T1000 (cell line): ENCODE measurements at places on chromosomes 5 and 9.
A peak's percentile ranks its signal among the peaks of the same experiment; 100 is the strongest.

DNA sequence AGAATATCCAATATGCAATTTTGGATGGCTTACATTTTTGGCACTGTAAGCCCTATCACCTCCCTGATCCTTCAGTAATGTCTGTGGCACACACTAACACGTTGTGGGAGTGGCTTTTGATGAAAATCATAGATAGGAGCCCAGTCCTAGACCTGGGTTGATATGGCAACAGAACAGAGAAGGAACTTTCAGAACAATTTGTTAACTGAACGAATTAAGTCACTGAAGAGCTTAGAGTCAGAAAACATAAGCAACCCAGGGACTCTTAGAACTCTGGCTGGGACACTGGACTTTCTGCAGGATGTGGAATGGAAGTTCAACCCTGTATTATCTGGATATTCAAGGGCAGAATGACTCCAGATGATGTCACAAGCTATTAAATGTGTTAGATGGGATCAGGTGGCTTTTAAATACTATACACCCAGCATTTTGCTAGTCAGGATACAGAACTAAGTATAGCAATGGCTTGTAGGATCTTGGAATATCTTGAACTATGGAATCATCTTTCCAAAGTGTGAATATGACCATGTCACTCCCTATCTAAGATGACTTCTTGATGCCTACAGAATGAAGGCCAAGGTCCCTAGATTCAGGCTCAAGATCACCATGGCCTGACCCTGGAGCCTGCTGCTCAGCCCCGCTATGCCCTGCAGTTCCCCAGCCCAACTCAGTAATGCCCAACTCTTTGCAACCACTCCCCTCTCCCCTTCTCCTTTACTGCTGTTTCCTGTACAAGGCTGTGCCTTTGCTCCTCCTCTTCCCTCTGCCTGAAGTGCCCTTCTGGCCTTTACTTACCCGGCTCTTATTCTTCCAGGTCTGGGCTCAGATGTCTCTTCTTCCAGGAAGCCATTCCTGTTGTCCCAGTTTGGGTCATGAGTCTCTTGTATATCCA lies 42.8 kb downstream of the VLDLR start:
- no peak for DNase-seq

GRCh38 chr9:72623156-72623555 lies 101.7 kb downstream of the TMC1 start:
- no peak for DNase-seq

GRCh38 chr9:107213080-107213479 lies 70.0 kb upstream of the RAD23B start:
- no peak for DNase-seq

DNA sequence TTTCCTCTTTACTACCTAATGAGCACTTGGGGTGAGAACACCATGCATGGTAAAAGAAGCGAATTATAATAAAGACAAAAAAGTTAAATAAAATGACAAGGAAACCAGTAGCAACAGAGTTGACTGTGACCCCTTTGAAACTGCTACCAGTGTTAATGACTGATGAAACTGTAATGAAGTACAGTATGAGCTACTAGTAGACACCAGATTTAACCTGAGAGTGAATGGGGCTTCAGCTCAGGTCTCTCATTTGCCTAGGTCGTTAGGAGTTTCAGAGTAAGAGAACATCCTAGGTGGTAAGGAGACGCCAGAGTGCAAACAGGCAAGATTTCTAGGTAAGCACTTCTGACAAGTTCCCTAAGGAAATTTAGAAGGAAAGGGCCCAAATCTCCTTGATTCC lies 346.4 kb downstream of the BNC2 start:
- DNase-seq = no peak

DNA sequence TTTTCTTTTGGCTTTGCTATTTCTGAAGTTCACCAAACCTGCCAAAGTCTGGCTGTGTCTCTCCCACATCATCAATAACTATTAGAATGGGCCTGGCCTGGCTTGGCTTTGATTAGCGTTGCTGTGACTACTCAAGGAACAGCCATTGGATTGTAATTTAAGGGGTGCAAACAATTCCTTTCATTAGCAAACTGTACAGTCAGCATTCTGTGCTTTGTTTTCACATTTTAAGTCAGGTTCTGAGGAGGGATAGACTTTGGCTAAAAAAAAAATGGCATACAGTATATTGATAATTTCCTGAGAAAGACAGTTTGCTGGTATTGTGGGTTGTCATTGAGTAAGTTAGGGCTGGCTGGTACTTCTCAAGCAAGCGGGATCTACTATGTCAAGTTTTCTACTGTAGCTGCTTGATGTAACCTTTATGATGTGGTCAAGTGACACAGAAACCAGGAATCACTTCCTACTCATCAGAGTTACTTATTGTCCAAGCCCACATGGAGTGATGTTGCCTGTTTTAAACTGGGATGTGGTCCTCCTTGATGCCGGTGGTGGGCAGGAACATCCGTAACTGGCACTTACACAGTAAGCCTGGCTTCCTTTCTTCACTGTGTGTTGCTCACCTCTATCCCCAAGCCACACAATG lies 161.4 kb downstream of the CD180 start:
- DNase-seq = no peak

DNA sequence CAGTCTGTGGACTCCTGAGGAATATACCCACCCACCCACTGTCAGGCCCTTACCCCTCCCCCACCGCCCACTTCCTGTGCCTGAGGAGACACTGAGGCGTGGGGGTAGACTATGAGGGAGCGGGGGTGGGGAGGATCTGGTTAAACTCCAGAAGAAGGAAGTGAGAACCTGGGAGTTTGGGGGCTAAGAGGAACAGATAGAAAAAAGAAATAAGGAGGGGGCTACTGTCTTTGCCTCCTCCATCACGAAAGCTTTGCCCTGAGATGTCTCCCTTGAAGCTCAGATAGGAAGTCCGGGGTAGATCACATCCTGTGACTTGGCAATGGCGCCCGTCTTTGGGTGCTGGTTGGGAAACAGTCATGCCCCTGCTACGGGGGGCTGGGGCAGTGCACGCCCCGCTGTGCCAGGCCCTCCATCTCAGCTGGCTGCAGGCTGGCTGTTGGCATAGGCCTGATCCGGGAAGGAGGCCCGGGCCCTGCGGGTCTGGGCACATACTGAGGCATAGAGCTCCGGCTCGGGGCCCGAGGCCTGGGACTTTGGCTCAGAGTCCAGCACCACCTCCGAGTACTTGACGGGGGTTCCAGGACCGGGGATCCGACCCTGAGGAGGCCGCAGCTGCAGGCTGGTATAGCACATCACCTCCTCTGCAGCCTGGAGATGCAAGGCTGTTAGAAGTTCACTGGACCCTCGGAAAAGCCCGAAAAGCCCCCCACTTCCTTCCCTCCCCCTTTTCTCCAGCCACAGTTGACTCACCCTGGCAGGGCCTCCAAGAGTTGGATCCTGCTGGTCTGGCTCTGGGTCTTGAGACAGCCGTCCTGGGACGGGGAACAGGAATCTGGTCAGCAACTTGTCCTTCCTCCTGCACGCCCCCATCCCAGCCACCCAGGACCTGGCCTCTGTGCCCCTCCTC lies 1.0 kb downstream of the SIT1 start:
- DNase-seq = no peak

GRCh38 chr5:96927008-96927407 lies 8.9 kb upstream of the LNPEP start:
- DNase-seq = no peak

GRCh38 chr5:111299831-111300432 lies 75.7 kb downstream of the CAMK4 start:
- DNase-seq = no peak

DNA sequence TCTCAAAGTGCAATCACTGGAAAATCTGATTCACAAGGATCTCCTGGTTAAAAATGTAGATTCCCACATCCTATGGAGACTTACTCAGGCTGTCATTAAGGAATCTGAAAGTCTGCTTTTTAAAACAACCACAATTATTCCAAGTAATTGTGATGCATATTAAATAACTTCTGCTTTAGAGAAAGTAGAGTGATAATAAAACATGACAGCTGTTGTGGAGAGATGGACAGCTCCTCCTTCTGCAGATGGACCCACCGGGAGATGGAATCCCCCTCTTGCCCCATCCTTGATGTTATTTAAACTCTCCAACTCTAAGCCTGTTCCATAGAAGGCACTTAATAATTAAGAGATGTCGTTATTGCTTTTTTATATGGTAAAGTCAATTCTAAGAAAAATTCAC lies 802.2 kb downstream of the CDH12 start:
- no peak for DNase-seq

- no peak for DNase-seq
Observed at GRCh38 chr5:77824981-77825380, 48.8 kb upstream of the TBCA start.

GRCh38 chr5:112594095-112594850 lies 143.4 kb upstream of the APC start:
- DNase-seq = no peak

GRCh38 chr9:123201083-123201482 lies 67.3 kb downstream of the STRBP start:
- no peak for DNase-seq

DNA sequence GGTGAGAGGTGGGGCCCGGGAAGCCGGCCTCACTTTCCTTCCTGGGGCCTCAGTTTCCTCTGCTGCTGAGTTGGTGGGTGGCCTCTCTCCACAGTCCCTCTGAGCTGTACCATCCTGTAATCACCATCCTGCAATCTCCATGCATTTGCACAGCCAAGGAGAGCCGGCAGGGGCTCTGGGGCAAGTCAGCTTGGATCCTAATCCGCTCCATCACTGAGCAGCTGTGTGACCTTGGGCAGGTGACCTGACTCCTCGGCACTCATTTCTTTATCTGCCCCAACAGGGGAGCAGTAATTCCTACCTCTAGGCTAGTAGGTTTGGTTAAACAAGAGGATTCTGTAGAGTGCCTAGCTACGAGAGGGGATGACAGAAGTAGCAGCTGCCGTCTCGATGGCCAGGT lies 88.2 kb upstream of the ZNF618 start:
- DNase-seq = no peak

DNA sequence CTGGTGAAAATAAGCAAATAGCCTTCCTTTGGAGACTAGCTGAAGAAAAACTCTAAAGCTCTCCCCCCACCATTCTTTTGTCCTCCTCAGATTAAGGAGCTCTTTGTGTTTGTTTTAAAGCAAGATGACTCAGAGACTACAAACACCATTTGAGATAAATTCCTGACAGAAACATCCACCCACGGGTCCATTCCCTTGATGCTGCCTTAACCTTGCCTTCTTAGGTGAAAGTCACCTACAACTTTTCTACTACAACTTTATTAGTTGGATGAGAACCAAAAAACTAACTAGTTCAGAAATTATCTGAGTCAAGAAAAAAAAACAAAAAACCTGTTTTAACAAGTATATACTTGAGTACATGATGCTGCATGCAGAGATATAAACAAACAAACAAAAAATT lies 831.1 kb downstream of the NR2F1-AS1 start:
- DNase-seq = no peak

DNA sequence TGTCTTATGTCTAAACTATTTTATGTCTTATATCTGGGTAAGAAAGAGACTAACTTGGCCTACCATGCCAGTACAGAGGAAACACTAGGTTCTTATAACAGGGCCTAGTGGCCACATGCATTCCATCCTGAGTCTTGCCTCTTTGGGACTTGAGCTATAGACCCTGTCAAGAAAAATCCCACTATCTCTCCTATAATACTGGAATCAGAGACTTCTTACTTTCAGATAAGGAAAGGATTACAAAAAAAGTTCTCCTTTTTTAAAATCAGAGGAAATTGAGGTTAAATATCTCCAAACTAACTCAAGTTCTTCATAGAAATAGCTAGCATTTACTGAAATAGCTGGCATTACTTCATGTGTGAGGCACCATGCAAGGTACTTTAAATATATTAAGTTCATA lies 34.3 kb downstream of the PTGER4 start:
- DNase-seq = no peak

- peak; percentile 63 for DNase-seq
Observed at GRCh38 chr5:10441083-10441991, at the start of gene ROPN1L. Gene ROPN1L (plus strand): TSS chr5:10441879. CDS start chr5:10442168, 289 bp downstream.

- no peak for DNase-seq
Observed at GRCh38 chr5:154249826-154250225, 59.3 kb downstream of the GALNT10 start.

GRCh38 chr5:134101686-134102439 lies 12.6 kb upstream of the TCF7 start:
- DNase-seq = no peak

DNA sequence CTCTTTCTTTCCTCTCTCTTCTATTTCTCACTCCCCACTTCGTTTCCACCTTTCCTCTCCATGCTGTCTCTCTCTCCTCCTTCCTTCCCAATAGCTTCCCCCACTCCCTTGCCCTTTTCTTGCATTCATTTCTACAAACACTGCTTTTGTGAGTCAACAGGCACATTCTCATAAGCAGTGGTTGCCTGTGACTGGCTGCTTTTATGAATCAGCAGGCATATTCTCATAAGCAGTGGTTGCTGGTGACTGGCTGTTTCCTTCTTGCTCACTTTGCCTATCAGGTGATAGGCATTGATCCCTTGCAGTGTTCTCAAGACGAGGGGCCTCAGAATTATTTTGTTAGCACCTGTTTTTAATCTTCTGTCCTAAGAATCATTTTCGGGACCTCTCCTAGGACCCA lies 116.1 kb upstream of the ACTBL2 start:
- peak; percentile 9 for DNase-seq
